ENCODE measurements at places on chromosomes 7 and 10.

GRCh38 chr10:19811540-19811939 lies 4.7 kb upstream of the PLXDC2 start:
- DNase-seq, result peak; percentile 16

GRCh38 chr7:129512192-129512591 lies 9.9 kb downstream of the SMKR1 start:
- DNase-seq, result no peak

DNA sequence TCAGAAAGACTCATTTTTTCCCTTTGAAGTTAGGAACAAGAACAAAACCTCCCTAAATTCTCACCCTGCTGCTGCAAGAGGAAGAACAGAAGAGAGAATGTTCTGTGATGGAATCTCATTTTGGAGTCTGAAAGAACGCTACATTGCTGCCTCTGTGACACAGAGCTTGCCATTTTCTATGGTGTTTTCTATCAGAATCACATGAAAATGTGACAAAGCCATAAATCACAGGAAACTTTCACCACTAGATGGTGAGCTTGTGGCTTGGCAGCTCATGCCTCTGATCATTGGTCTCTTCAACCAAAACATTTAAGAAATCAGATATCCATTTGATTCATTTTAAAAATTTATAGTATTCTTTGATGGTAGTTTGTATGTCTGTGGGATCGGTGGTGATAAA lies 82.9 kb downstream of the CADPS2 start:
- no peak for DNase-seq

- no peak for DNase-seq
Measured at GRCh38 chr7:47741984-47742383, 160.1 kb upstream of the TNS3 start.

DNA sequence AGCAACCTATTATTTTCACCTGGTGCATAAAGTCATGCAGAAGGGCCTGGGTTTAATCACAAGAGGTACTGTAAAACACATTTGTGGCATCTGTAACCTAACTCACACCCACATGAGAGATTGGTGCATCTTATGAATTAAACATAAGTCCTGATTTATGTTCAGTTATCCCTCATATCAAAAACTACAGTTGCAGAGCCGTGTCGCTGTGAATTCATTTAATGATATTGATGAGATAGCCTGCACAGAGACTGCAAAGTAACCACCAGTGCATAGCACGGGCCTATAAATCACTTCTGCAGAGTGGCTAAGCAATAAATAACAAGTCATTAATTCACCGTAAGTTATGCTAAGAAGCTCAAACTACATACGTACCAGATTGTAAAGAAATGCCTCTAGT lies 178.2 kb downstream of the RELN start:
- no peak for DNase-seq

- DNase-seq, result no peak
Measured at GRCh38 chr7:88146616-88147015, 73.2 kb downstream of the SRI start.

DNA sequence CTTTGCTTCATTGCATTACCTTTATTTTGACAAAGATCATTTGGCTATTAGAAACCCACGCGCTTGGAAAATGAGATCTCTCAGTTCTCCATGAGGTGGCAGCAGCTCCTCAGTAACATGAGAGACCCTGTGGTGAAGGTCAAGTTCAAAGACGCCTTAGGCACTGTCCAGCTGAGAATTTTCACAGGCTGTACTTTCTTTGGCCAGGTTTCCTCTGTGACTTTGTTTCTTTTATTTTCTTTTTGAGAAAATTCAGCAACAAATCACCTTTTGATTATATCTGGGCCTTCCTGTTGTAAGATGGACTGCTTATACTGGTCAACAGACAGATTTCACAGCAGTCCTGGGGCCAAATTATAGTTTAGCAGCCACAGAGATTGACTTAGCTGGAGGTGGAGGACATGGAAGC lies 54.5 kb downstream of the RAB18 start:
- peak; percentile 71 for DNase-seq

GRCh38 chr10:3446221-3446620 lies 273.6 kb upstream of the PITRM1 start:
- no peak for DNase-seq

- DNase-seq, result no peak
Measured at GRCh38 chr10:15518250-15518649, 147.2 kb upstream of the FAM171A1 start.

- DNase-seq, result no peak
Measured at GRCh38 chr10:127576740-127577161, 27.6 kb downstream of the NPS start.

DNA sequence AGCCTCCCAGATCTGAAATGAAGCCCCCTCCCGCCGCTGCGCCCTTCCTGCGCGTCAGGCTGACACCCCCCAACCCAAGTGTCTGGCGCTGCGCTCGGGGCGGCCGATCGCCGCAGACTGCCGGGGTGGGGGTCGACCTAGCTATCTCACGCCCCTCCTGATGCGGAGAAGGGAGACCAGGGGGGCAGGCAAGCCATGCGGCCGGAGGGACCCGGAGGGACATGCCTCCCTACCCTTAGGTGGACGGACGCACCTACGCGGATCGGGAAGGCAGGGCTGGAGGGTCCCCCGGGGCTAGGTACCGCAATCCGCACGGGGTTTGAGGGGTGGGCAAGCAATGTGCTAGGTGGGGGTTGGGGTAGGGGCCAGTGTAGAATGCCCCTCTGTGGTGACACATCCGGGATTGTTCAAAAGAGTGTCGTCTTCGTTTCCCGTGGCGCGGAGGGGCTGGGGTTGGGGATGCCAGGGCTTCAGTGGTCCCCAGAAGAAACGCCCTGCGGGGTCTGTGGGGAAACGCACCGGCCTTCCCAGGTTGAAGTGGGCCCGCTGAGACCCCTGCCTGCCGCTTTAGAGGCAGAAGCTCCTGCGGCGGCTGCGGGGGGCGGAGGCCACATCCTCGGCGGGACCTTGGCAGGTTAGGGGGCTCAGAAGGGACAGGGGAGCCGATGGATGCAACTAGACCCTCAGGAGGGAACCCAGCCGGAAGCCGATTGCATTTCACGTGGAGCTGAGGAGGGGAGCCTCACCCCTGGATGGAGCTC lies 913 bp downstream of the ADCYAP1R1 start:
- DNase-seq, result no peak

All from hematopoietic multipotent progenitor cell treated with erythropoietin and hydrocortisone succinate and interleukin-3 and kit ligand, for 8 days (in vitro differentiated cells).